SHP77 treated with DMSO at 0.1 percent for 48 hours (cell line): ENCODE measurements at places on chromosomes 16 and 17.

GRCh38 chr17:1951920-1952319 is 73.2 kb downstream of the RTN4RL1 start:
- DNase-seq: no peak

DNA sequence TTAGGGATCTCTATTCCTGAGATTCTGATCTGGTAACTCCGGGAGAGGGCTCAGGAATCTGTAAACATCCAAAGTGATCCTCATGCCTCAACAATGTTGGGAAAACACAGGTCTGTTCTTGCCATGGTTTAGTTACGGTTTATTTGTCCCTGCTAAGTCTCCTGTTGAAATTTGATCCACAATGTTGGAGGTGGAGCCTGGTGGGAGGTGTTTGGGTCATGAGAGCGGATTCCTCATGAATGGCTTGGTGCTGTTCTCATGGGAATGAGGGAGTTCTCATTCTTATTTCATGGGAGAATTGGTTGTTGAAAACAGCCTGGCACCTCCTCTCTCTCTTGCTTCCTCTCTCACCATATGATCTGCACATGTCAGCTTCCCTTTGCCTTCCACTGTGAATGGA is 608.6 kb upstream of the GOT2 start:
- DNase-seq: no peak

DNA sequence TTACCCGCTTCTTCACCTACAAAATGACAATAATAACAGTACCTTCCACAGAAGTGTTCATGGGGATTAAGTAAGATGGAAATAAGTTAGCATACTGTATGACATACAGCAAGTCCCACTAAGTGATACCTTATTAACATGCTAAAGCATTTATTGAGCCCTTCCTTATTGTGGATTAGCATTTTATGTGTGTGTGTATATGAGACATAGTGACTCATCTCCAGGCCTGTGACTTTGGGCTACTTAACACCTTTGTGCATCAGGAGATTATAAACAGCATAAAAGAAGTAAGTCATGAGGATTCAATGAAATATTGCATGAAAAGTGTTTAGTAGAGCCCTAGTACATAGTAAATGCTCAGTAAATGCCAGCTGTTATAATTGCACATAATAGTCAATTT is 52.9 kb downstream of the CA10 start:
- DNase-seq: no peak

- DNase-seq: no peak
Observed at GRCh38 chr17:77356109-77356689, 215.4 kb downstream of the SEC14L1 start.

GRCh38 chr17:348692-349425 is 3.7 kb downstream of the RPH3AL start:
- no peak for DNase-seq

GRCh38 chr17:74241847-74242246 is 28.5 kb downstream of the TTYH2 start:
- DNase-seq: no peak

GRCh38 chr16:77833921-77834634 is 45.7 kb downstream of the VAT1L start:
- no peak for DNase-seq

DNA sequence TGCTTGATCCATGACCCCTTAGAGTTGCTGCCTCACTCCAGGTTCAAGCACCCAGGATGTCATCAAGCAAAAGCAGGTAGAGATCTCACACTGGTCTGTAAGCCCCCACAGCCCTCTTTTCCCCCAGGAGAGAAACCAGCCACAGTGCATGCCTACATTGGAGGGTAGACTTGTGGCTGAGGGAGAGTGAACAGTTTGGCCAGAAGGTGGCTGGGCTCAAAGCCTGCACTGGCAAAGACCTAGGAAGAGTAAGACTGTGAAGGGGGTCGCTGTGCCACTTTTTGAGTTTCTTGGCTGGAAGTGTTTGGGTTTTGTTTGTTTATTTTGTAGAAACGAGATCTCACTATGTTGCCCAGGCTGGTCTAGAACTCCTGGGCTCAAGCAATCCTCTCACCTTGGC is 28.5 kb downstream of the HOXB1 start:
- no peak for DNase-seq

GRCh38 chr16:15032547-15033308 is 23.1 kb downstream of the NTAN1 start:
- DNase-seq: no peak

GRCh38 chr17:34827008-34827407 is 134.3 kb downstream of the CCT6B start:
- DNase-seq: no peak

- DNase-seq: no peak
Observed at GRCh38 chr16:54342966-54343365, 56.4 kb upstream of the IRX3 start.

- peak; percentile 61 for DNase-seq
Observed at GRCh38 chr16:27169511-27170071, 33.7 kb upstream of the KDM8 start.

DNA sequence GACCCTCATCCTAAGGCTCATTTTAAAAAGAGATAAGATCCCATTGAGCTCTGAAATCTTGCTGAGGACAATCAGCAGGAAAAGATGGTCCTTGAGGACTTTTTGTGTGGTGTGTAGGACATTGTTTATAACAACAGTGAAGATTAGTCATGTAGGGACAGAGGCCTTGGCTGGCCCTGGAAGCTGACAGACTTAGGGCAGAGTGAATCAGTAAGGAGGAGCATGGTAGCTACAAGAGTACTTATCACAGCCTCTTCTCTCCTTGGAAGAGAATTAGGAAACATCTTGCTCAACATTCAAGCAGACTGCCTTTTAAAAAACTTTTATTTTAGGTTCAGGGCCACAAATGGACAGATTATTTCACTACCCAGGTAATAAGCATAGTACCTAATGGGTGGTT is 665.9 kb upstream of the SALL1 start:
- no peak for DNase-seq

- no peak for DNase-seq
Observed at GRCh38 chr17:28154214-28154613, 111.7 kb downstream of the NLK start.

GRCh38 chr17:48246612-48247011 is 139.0 kb downstream of the SNX11 start:
- DNase-seq: no peak

- DNase-seq: no peak
Observed at GRCh38 chr17:66963909-66964771, at the start of gene CACNG4. CACNG4 (plus strand) TSS chr17:66964707; CDS start chr17:66964912, 205 bp downstream.

- no peak for DNase-seq
Observed at GRCh38 chr17:40980596-40980995, 3.5 kb downstream of the KRT40 start.

GRCh38 chr16:57178793-57179212 is 7.0 kb downstream of the PSME3IP1 start:
- DNase-seq: no peak

DNA sequence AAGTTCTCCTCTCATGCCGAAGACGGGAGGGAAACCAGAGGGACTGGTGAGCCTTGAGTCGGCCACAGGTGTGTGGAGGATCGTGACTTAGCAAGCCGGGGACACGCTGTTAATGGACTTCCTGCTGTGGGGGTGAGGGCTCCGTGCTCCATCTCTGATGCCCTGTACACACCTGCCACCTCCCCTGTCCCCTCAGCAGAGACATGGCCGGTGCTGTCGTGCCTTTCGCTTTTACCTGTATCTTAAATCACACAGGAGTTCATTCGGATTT is 75.9 kb upstream of the ZNF750 start:
- DNase-seq: no peak

- no peak for DNase-seq
Observed at GRCh38 chr17:68835071-68835470, 120.1 kb downstream of the ABCA8 start.

DNA sequence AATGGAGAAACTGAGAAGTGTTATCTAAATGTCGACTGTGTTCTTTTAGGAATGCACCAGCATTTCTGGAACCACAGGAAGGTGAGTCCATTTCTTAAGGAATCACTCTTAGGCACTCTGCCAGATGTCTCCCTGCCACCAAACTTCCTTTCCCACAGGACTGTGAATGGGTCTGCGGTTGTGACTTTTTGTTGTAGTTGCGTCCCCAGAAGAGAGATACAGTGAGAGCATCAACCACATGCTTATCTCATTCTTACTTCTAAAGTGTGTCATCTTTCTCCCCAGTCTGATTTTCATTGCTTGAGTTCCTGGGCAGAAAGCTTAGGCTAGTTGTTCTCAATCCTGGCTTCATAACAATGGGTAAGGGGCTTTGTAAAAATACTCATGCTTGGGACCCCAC is 13.4 kb downstream of the ITPRIPL2 start:
- DNase-seq: no peak

DNA sequence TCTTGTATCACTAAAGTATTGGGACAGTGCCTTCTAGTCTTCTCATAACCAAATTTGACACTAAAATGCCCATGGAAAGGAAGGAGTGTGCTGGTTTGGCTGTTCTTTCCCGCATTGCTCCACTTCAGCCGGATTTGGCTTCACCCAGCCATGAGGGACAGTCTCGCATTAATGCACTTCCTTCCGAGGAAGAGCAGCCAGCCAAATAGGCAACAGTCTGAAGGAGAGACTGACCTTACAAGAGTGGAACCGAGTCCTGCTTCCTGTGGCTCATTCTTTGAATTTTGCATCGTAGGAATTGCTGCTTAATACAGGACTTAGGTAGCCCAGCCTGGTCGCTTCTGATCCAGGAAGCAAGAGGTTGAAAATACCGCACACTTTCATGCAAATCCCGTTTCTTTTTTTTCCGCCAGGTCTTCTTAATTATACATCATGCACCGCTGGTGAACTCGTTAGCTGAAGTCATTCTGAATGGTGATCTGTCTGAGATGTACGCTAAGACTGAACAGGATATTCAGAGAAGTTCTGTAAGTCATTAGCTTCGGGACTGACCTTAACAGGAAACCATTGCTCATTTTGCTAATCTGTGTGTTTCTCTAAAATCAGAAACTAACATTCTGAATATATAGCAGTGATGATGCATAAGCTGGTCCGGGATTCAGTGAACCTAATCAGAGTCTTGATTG is 38.2 kb downstream of the CLEC16A start:
- no peak for DNase-seq

- no peak for DNase-seq
Observed at GRCh38 chr16:63983401-63983800, 1138.5 kb downstream of the CDH11 start.

DNA sequence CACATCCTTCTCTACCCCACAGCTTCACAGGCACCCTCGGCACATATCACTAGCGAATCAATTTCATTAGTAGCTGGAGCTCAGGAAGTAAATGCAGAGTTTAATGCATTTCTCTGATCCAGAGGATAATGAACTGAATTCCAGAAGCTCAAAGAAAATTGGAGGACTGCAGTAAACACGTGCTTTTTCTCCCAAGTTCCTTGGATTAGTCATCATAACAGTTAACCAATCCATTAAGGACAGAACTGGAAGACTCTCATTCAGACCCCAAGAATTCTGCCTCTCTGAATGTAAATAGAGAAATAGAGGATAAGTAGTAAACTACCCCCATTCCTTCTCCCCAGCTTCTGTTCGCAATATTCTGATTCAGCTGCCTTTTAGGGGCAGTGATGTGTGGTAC is 40.7 kb downstream of the DUSP14 start:
- no peak for DNase-seq
